ENCODE measurements at places on chromosomes 2 and 18.

- no peak for DNase-seq
Measured at GRCh38 chr2:66539452-66539851, 104.5 kb downstream of the MEIS1 start.

GRCh38 chr2:132521341-132521740 is 104.7 kb downstream of the GPR39 start:
- DNase-seq, result no peak

DNA sequence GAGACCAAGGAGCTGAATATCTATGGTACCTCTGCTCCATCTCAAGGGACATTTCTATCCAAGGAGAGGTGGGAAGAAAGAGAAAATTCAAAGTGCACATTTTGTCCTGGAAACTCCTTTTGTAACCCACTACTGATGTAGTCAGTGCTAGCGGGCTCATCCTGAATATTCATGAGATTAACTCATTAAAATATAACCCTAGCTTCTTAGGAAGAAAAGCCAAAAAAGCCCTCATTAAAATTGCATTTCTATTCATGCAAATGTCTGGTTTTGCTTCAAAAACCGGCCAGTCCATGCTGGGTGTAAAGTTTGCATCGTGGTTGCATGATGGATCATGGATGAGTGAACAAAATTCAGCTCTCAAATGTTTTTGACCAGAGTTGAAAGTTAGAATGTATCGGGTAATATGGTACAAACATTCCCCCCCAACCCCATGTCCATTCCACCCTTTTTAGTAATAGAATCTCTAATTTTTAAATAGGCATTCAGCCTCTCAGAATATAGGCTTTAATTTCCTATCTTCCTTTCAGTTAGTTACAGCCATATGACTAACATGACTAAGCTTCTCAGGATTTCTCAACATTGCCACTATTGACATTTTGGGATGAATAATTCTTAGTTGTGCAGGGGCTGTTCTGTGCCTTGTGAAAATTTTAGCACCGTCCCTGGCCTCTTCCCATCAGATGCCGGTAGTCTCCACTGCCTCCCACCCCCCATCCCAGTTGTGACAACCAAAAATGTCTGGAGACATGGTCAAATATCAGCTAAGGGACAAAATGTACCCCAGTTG is 104.2 kb upstream of the RND3 start:
- no peak for DNase-seq

DNA sequence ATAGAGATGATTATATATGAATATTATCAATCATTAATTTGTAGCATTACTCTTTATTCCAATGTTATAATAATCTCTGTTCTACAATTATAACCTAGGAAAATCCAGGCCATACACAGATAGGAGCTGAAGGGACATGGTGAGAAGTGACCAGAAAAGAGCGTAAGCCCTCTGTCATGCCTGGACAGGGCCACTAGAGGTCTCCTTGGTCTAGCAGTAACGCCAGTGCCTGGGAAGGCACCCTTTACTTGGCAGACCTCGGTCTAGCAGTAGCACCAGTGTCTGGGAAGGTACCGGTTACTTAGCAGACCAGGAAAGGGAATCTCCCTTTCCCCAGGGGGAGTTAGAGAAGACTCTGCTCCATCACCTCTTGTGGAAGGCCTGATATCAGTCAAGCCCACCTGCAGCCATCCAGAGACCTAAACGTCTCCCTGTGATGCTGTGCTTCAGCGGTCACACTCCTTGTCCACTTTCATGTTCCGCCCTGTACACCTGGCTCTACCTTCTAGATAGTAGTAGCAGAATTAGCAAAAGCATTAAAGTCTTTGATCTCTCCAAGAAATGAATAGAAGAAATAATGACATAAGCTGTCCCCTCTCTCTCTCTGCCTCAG is 447.5 kb upstream of the FSIP2 start:
- peak; percentile 20 for DNase-seq

DNA sequence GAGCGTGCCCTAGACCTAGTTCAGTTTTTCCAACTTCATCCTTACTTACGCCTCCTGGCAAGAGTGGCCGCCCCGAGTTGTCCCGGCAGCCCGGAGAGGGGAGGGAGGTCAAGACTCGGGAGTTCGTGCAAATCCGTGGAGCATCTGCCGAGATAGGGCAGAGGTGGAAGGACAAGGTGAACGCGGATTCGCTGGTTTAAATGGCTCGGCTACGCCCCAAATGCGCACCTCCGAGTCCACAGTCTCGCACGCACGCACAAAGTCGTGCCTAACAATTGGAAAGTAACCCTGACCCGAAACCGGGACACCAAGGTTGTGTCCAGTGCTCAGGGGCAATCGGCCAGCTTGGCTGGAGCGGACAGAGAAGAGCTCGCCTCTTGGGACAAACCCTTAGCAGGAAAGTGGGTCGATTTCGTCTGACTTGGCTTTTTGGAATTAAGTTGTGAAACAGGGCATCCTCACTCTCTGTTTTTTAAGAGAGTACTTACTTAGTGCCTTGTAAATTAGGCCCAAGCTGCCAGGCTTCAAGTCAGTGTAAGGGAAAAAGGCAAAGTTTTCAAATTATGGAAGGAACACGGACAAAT is 726 bp upstream of the SS18 start:
- DNase-seq, result peak; percentile 82

GRCh38 chr18:35466815-35467623 is 30.7 kb downstream of the INO80C start:
- DNase-seq, result no peak

GRCh38 chr2:45888167-45888566 is 236.7 kb downstream of the PRKCE start:
- DNase-seq, result no peak

DNA sequence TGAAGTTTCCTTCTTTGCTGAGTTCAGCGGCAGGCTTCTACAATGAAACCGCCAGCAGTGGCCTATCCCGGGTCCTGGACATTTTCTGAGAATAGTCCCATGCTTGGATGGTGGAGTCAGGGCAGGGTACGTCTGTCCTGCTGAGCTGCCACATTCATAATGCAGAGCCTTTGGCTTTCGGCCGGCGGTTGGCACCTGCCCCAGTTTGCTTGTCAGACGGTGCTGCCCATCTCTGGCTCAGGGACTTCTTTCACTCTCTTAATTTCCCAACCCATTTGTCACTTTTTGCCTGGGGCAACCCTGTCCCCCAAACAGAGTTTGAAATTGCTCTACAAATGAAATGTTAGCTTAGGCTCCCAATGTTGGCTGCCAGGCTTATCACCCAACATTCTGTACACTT is 57.2 kb downstream of the SOX11 start:
- no peak for DNase-seq

DNA sequence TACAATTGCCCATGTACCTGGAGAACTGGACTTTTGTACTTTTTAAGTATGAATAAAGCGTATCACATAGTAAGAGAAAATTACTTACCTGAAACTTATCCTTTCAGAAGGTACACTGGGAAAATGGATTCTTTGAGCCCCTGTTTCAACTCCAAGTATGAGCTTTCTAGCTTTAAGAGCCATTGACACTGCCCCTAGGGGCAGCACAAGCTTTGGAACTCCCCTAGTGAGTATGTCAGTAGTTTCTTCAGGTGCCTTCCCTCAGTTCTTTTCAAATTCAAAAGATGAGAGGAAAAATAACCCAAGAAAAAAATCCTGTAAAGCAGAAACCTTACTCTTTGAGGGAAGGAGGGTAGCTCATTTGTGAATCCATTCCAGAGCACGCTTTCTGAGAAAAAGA is 124.1 kb downstream of the MEMO1 start:
- no peak for DNase-seq

DNA sequence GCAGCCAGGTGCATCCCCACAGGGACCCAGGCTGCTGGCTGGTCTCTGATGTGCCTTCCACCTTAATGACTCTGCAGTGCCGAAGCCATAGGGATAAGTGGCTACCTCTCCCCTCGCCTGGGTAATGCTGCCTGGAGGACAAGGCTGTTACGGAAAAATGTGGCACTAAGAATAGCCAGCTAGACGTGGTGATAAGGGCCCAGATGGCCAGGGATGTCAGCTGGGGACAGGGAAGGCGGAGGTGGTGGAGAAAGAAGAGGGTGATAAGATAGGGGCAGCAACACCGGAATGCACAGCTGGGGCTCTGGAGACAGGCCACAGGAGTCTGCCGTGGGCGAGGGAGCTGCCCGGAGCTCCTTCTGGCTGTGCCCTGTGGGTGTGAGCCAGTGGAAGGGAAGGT is 170.6 kb downstream of the FHOD3 start:
- DNase-seq, result no peak

- no peak for DNase-seq
Measured at GRCh38 chr2:41735476-41735875, 312.3 kb upstream of the PKDCC start.

- DNase-seq, result no peak
Measured at GRCh38 chr2:155070489-155070888, 372.0 kb downstream of the KCNJ3 start.

GRCh38 chr18:74416124-74416523 is 41.0 kb downstream of the DIPK1C start:
- DNase-seq, result no peak

Data from NCI-H1092 treated with DMSO at 0.1 percent for 48 hours (cell line).